ENCODE measurements at places on chromosomes 5 and 9.

DNA sequence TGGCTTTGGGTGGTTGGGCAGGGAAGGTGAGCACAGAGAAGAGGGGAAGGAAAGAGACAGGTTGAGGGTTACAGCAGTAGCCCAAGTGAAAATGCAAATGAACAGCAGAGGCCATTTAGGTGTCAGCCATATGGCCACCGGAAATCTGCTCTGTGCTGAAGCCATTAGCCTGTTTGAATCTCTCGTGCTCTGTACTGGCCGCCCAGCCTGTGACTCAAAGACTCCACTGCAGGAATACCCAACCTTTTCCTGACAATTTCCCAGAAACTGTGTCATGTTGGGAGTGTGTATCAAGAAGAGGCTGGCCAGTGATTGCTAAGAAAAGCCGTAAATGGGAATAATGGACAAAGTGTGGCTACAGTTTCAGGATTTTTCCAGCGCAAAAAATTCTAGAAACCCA lies 35.9 kb upstream of the RAI14 start:
- no peak for DNase-seq

DNA sequence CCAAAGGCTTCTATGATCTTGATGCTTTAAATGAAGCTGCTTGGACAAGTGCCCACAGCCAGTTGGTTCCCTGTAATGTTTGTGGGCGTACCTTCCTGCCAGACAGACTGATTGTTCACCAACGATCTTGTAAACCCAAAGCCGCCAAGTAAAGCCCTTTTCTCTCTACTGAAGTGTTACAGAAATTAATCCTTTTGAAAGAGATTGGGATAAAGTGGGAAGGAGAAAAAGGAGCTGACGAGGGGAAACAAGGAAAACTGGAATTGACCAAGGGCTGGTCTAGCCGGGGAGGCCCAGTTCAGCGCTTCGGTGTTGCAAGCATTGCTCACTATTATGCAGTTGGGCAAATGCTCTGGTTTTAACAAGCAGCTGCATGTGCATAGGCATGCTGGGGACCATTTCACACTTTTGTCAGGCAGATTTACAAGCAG lies 53.2 kb downstream of the ZNF474 start:
- no peak for DNase-seq

DNA sequence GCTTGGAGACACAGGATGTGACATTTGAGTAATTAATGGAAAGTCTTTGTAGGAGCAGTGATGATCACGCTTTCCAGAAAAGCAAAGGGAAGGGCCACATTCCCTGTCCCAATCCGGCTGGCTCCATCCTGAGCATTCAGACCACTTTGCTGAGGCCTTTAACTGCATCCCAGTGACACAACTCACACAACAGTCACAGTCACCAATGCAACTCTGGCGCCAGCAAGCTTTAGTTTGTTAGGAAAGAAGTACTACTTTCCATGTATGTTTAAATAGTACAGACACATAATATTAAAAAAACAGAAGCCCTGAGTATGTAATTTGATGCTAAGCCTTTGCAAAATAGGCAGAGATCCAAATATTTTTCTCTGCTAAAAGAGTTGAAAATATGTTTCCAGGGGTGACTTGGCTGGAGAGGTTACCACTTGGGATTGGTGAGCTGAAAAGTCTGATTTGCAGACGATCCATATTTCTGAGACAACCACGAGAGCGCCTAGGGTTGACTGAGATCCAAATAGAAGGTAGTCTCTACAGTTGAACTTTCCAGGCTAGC lies 31.7 kb upstream of the GAS1 start:
- DNase-seq = no peak

GRCh38 chr9:126519660-126520420 lies 93.9 kb upstream of the LMX1B start:
- no peak for DNase-seq

- DNase-seq = no peak
Observed at GRCh38 chr9:134306636-134307600, 19.3 kb upstream of the RXRA start.

DNA sequence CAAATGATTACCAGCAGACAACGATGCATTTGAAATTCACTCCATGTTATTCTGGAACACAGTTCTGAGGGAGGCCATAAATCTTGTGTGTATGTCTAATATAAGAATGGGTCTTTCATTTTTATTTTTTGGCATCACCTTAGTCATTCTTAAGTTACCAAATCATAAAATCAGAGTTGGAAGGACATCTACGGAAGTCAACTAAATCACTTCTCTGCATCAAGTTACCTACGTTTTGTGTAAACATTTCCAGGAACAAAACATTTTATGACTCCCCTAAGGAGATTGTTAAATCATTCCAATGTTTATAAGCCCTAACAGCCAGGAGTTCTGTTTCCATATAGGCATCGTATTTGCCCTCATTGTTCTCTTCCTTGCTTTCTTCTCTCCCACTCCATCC lies 378.2 kb downstream of the FAM170A start:
- no peak for DNase-seq

DNA sequence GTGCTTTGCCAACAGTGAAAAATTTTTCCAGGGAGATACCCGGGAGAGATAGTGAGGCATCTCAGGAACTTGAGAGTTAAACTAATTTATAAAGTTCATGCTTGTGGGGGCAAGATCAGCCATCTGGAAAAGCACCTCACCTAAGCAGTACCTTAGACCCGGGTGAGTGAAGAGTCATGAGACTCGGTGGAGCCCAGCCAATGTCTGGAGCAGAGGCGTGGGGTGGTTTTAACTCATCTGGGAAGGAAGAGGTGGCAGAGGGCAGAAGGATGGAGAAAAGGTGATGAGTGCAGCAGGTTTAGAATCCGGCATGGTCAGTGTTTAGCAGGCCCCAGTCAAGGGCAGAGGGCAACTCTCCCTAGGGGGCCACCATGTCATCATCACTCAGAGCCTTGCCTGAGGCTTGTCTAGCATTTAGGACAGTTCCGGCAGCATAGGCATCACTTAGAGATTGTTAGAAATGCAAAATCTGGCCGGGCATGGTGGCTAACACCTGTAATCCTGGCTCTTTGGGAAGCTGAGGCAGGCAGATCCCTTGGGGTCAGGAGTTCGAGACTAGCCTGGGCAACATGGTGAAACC lies 4.3 kb upstream of the RNF183 start:
- DNase-seq = no peak

GRCh38 chr5:147578228-147579024 lies 68.6 kb upstream of the DPYSL3 start:
- DNase-seq = no peak

DNA sequence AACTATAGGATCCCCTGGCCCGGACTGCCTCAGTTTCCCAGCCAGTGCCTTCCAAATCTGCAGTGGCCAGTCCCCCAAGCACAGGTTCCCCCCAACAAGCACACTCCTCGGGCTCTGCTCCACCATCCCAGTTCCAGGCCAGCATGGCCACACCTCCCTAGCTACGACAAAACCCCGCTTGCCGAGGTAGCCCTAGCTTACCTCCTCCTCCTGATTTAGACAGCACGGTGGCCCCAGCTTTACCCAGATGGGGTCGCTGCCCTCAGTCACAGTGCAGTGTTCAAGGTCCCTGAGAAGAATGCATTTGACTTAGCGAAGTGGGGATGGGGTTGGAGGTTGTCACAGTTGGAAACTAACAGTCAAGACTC lies 40.8 kb upstream of the GARNL3 start:
- no peak for DNase-seq

DNA sequence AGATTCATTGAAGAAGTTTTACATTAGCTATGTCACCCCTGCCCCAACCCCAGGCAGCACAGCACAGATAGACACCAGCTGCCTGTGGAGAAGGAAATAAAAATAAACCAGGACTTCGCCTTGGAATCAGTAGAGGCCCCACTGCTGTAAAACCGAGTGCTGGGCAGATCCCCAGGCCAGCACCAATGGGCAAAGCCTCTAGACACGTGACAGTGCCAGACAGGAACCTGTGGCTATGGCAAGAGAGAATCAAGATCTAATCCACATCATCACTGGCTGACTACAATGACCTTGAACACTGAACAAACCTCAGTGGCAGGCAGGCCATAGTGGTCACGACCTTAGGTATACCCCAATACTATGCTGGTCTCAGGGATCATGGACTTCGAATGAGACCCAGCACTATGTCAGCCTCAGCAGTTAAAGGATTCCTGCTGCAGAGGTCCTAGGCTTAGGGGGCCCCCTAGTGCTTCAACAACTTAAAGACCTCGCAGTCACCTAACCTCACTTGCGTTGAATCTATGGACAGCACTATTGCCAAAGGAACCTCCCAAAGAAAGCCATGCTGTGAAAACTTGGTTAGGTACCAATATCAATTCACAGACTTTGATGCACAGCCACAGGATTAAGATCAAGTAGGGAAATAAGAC lies 2118.6 kb upstream of the C9orf72 start:
- DNase-seq = no peak

DNA sequence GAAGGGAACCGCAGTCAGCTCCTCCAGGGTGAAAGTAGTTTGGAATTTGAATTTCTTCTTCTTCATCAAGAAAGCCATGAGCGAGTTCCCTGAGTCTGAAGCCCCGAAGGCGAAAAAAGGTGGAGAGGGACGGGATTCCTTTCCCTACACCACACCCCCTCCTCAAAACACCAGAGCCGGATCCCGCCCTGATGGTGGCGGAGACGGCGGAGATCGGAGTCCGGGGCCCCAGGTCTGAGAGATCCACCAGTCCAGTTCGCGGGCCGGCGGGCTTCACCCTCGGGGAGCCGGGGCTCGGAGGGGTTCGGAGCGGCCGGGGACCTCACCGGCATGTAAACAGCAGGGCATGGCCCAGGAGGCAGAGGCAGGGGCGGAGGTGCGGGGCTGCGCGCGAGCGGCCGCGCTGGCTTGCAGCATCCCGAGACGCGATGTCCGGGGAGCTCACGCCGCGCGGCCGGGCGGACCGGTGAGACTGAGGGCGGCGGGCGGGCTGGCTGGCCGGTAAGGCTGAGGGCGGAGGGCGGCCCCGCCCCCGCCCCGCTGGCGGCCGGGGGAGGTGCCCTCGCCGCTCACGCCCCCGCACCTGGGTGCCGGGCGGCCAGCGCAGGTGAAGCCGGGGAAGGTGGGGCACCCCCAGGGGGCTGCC lies 606 bp downstream of the EEIG1 start:
- no peak for DNase-seq

- no peak for DNase-seq
Observed at GRCh38 chr5:100519075-100519474, 16.1 kb upstream of the FAM174A start.

- no peak for DNase-seq
Observed at GRCh38 chr5:175479125-175479881, 943 bp downstream of the SFXN1 start.

GRCh38 chr9:137275588-137276472 lies 1.7 kb upstream of the TOR4A start:
- DNase-seq = no peak

GRCh38 chr5:40995801-40996586 lies 75.1 kb downstream of the MROH2B start:
- no peak for DNase-seq

DNA sequence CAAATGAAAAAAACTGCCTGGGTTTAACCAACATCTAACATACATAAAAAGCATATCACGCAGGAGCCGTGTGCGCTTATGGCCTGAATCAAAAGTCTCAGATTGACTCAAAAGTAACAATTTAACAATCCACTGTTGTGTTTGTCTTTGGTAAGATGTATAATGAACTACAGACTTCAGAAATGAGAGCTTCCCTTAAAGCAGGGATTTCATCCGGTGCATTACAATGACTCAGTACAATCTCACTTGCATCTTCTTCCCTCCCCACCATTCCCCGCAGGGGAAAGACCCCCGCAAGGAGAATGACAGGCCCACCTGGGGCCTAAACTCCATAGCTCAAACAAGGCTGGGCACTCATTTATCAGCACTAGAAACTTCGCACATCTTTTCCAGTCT lies 1.4 kb downstream of the ZFR start:
- DNase-seq = no peak

- DNase-seq = no peak
Observed at GRCh38 chr5:170361116-170361515, 28.1 kb downstream of the KCNMB1 start.

Data from AG09319 (cell line).